Stimulated activated CD8-positive, alpha-beta memory T cell treated with anti-CD3 and anti-CD28 coated beads, Interleukin-4, amount 100 ng/mL, for 4 hours (primary cell): ENCODE measurements at places on chromosomes 5 and 9.
A peak's percentile ranks its signal among the peaks of the same experiment; 100 is the strongest.

DNA sequence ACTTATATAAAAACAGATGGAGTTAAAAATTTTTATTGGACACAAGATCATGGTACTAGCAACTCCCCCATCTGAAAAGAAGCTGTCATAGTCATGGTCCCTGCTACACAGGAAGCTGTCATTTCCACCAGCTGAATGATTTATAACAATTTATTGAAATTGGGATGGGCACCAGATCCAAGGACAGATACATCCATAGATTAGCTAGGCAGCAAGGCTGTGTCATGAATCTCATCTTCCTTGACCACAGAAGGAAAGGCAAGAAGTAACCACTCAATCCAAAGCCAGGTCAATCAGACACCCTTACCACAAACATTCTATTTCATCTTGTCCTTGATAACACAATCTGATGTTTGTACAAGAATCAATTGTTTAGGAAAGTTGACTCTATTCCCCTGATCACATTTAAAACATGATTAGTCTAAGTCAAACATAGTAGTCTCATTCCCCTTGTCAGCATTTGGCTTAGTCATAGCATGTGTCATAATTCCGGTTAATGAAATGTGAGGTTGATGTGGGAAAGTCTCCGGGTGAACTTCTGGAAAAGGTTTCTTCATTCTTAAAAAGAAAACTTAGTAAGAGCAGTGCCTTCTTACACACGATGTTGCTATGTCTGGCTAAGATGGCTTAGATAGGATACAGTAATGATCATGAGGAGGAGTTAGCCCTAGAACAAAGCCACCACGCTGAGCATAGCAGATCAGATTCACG, 462.6 kb upstream of the PAPPA start:
- no peak for DNase-seq

GRCh38 chr9:37030611-37030939, 3.5 kb downstream of the PAX5 start:
- DNase-seq: no peak

- no peak for DNase-seq
Observed at GRCh38 chr5:112467485-112467884, 48.4 kb upstream of the EPB41L4A start.

DNA sequence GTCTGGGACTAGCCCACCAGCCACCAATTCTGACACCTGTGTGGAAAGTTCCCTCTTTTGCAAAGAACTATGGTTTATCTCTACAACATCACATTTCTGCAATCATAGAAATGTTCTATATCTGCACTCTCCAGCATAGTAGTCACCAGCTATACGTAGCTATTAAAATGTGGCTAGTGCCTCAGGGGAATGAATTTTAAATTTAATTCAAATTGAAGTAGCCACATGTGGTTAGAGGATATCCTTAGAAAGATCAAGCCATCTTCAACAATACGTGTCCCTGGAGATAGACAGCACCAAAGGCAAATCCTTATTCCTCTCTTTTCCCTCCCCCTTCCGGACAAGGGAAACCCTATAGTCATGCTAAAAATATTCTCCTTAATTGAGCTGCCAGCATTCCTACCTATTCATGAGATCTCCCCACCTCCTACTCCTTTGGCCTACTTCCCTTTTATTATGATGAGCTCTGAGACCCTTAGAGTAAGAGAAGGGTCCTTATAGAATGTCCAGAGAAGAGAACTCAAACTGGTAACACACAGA, 11.1 kb downstream of the LCP2 start:
- DNase-seq: no peak

DNA sequence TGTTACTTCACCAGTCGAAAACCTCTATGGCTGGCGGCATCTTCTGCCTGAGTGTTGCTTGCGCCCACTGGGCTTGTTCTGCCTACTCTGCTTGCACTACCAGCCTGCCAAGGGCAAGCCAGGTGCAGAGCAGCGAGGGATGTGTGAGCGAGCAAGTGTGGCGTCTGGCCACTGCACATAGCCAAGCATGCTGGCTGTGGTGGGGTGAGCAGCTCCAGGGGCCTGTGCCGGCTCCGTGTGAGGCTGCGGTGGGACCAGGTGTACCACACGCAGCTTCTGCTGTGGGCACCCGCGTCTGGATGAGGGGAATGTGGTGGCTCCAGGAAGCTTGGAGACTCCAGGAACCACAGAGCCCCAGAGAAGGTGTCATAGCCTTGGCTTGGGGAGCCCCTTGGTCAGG, 51.4 kb downstream of the GTF3C4 start:
- DNase-seq: no peak

DNA sequence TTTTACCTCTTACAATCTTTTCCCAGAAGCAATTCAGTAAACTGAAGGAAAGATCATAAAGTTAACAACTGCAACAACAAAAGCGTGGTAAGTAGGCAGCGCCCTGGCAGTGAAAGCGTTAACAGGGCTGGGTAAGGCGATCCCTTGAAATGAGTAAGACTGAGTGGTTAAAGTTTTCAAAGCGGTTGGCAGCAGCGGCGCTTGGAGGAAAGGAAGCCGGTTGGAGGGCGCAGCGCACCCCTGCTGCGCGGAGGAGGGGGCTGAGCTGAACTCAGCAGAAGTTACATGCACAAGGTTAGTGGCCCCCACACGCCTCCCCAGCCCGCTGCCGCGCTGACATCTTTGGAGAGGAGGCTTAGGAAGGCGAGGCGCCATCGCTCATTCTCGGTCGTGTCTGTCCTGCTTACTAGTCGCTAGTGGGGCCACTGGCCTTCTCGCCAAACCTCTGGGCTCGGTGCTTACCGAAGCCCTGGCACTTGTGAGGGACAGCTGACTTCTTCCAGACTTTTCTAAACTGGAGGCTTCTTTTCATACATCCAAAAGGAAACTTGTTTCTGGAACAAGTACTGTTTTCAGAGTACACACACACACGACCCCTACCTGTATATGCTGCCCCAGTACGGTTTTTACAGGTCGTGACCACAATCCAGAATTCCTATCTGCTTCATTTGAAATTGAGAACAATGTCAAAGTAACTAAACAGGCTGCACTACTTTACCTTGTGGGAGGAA, at the start of gene SH3RF2:
SH3RF2 (plus strand) TSS at position 178 of the 731 bp plus-strand sequence. CDS start 1,351 bp downstream, outside the sequence.
- DNase-seq: no peak

DNA sequence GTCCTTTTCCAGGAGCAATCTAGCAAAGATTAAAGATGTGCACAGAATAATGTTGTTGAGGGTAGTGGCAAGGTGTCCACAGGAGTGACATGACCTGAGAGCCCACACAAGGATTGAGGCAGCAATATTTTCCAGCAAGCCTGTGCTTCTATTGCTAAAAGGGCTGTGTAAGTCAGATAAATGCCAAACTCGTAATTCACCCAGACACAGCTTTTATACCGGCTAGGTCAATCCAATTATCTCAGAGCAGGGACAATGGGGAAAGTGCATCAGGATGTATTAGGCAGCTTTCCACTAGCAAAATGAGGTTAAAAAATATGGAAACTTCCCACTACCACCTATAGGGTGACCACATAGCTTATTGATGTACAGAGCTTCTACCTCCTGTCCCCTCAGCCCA, 34.8 kb upstream of the RAB3C start:
- DNase-seq: no peak

DNA sequence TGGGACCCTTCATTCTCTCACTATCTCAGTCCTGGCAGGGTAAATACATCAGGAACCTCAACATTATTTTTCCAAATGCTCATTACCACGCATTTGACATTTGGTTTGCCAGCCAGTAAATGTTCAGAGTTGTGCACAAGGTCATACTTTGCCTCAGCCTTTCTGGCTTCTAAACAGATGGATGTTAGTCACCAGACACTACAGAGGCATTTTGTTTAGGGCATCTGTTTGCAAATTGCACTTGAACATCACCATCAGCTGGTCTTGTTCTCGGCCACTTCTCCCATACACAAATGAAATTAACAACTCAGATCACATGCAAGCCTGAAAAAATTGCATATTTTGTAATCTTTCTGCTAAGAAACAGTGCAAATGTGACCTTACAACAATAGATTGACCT, 75.0 kb upstream of the SLC1A1 start:
- DNase-seq: no peak

DNA sequence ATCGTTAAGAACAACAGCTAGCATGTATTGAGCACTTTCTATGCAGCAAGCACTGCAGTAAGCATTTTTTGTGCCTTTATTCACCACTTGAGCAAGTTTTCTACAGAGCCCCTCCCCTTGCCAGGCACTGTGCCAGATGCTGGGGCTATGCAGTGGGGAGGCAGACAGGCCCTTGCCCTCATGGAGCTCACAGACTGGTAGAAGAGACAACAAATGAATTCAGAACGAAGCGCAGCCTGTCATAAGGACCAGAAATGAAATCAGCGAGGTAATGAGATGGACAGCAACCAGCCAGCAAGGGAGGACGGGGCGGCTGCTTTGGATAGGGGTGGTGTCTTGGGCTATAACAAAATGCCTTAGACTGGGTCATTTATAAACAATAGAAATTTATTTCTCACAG, 68.8 kb downstream of the C9orf50 start:
- no peak for DNase-seq

DNA sequence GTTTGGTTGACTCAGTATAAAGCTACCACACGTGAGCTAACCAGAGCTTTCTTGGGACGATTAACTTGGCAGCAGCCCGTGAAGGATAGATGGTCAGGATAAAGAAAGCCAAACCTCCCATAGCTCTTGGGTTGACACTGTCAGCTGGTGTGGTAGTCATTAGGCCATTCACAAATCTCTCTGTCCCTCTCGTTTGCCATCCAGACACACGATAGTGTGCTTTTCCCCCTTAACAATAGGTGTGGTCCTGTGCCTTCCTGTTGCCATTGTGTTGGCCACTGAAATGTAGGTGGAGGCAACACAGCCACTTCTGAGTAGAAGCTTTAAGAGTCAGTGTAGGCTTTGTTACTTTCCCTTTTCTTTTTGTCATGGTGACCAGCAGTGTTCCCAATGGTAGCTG, 11.7 kb downstream of the OR13J1 start:
- no peak for DNase-seq

GRCh38 chr5:135150767-135151166, 116.7 kb upstream of the PITX1 start:
- no peak for DNase-seq

- no peak for DNase-seq
Observed at GRCh38 chr5:25150819-25151218, 506.0 kb upstream of the CDH10 start.

DNA sequence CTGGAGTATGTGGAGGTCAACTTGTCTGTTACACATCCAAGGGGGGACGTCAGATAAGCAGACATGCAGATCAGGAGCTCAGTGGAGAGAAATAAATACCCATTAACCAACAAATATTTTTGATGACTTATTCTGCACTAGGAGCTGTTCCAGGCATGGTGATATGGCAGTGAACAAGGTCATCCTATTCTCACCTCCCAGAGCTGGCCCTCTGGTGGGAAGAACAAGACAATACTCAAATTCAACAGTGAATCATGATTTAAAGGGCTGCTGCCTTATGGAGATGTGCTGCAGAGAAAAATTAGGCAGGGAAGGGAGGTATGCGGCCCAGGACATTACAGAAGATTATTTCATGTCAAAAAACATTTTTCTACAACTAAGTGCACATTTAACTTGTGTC, 36.5 kb downstream of the SYK start:
- no peak for DNase-seq

- no peak for DNase-seq
Observed at GRCh38 chr9:35776018-35776417, 15.4 kb upstream of the NPR2 start.

DNA sequence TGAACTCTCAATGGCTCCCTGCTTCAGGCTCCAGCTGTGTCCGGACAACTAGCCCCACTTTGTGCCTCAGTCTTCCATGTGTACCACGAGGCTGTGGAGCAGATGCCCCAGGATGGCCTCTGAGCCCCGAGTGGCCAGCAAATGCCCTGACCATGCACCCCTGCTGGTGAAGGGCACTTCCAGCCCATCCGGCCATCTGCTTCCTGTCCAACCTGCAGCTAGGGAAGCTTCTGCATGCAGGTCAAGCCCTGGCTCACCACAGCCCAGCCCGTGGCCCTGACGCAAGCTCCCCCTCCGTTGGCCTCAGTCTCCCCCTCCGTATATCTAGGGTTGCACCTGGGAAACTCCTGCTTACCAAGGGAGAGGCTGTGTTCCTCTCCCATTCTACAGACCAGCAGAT, 4.8 kb downstream of the NINJ1 start:
- DNase-seq: no peak

DNA sequence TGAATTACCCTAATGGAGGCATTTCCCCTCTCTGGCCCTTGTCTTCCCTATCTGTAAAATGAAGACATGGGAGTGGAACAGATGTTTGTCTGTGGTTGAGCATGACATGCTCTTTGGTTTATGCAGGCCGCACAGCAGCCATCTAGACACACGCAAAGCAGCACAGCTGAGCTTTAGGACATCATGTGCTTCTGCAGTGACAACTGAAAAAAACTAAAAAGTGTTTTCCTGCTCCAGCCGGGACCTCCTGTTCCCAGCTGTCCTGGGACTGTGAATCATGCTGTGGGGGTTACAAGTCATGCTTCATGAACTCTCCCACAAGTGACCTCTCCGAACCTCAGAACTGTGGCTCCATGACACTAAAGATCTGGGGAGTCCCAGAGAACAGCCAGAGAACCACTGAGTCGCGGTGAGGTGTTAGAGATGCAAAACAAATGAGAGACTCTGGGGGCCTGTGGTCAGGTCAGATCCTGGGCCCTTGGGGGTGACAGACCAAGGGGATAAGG, 1.7 kb downstream of the SMIM3 start:
- no peak for DNase-seq

GRCh38 chr5:94908889-94909480, 290.5 kb downstream of the SLF1 start:
- DNase-seq: no peak

GRCh38 chr9:36457836-36458429, 57.9 kb upstream of the RNF38 start:
- no peak for DNase-seq

DNA sequence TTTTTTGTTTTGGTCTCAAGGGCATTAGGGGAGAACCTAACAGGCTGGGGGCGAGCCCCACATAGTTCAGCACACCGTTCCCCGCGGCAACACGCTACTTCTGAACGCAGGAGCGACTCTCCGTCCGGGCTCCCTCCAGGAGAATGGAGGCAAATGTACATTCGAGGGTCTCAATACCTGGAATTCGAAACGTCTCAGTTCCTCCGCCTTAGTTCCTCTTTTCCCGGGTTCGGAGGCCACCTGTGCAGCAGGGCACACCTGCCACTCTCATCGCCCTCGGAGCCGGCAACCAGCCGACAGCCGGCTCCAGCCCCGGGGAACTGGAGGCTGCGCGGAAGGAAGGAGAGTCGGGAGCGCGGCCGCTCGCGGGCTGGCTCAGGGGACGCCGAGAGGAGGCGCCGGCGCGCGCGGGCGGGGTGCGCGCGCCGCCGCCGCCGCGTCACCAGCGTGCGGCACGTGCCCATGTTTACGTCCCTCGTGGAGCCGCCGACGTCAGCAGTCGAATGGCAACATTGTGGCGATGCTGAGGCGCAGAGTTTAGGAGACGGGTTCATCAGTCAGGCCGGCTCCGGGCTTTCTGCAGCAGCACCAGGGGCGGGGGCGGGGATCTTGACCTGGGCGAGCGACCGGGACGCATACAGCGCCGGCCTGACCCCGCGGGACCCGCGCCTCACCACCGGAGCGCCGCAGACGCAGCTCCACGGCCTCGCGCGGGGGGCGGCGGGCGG, at the start of gene JMY:
JMY (plus strand) TSS at position 498 of the 728 bp plus-strand sequence. CDS start 520 bp downstream, outside the sequence.
- DNase-seq: peak; percentile 55
